ENCODE measurements at places on chromosomes 3 and 15. TPM values are rescaled to one million over a fixed set of nuclear protein-coding genes. Genes with fewer than 3 reads are reported as not detected.

The MORF4L1 gene
- polyA plus RNA-seq: 545 TPM

The CCR3 gene
- polyA plus RNA-seq: not detected

GRCh38 chr3:147554332-147554731, 145.2 kb downstream of the ZIC1 start:
- peak; percentile 5 for DNase-seq

- no peak for DNase-seq
Observed at GRCh38 chr3:196079682-196080081, 2.2 kb downstream of the TFRC start.

GRCh38 chr15:61748529-61748928, 311.7 kb downstream of the VPS13C start:
- DNase-seq: no peak

GRCh38 chr3:151067158-151067557, 18.3 kb upstream of the MED12L start:
- DNase-seq: no peak

DNA sequence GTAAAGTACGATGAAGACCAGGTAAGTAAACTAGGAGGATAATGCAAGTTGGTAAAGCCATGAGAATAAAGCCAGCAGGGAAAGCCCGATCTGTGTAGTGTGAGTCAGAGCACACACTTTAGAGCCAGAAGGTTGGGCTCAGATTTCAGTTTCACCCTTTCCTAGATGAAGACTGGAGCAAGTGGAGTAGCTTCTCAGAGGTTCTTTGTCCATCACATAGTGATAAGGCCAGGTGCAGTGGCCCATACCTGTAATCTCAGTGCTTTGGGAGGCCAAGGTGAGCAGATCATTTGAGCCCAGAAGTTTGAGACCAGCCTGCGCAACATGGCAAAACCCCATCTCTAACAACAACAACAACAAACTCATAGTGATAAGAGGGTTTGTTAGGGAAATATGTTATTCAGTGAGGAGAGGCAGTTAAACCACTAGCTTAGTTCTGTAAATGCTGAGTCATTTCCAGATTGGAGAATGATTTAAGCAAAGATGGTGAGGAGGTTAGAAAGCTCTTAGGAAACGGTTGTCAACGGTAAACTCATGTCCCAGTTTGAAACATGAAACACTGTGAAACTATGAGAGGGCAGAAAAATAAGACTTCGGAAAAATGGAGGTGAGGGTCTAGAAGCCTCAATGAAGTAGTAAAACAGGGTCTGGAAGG, 39.0 kb downstream of the IL12A start:
- no peak for DNase-seq

DNA sequence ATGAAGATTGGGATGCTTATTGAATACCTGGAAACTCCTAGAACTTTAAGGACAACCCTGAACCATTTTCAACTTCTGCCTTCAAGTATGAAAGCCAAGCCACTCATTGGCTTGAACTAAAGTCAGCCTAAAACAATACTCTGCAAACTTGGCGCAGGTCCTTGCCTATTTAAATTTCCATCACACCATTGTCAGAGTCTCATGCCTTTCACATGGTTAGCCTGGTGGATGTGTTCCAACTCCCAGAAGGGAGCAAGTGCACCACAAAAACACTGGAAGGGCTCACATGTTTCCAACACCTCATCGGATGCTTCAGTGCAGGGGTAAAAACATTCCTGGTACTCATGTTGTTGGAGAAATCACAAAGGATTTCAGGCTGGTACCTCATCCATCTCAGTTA, 511.6 kb upstream of the MDFIC2 start:
- DNase-seq: peak; percentile 50

GRCh38 chr3:132625613-132626012, 28.5 kb downstream of the ACKR4 start:
- no peak for DNase-seq

Measured in muscle of leg (tissue), 16 donors.